Lower lobe of right lung (tissue), 2 donors: ENCODE measurements at places on chromosomes 1 and 21. TPM values are rescaled to one million over a fixed set of nuclear protein-coding genes. Genes with fewer than 3 reads are reported as not detected.

- DNase-seq: no peak
These were observed 178.9 kb upstream of the DPT start for GRCh38 chr1:168907786-168908348.

- no peak for DNase-seq
These were observed 41.0 kb downstream of the DHRS3 start for GRCh38 chr1:12577020-12577419.

- peak; percentile 84 for DNase-seq
These were observed 558 bp downstream of the PAXBP1 start for GRCh38 chr21:32770871-32771523.

DNA sequence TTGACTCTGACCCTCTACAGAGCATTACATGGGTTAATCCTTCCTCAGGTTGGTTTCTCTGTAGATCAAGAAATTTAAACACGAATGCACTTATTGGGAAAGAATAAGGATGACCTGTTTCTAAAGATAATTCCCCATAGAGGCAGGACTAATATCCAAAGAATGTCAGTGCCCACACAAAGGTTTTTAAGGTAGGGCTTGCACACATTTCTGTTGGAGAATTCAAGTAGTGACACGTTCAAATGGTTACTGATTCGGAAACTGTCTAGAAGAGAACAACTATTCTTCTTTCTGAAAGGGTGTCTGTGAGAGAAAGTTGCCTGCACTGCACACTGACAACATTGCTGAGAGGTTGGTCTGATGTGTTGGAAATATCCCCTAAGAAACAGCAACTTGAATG is 167.3 kb downstream of the ZNF326 start:
- DNase-seq: no peak

DNA sequence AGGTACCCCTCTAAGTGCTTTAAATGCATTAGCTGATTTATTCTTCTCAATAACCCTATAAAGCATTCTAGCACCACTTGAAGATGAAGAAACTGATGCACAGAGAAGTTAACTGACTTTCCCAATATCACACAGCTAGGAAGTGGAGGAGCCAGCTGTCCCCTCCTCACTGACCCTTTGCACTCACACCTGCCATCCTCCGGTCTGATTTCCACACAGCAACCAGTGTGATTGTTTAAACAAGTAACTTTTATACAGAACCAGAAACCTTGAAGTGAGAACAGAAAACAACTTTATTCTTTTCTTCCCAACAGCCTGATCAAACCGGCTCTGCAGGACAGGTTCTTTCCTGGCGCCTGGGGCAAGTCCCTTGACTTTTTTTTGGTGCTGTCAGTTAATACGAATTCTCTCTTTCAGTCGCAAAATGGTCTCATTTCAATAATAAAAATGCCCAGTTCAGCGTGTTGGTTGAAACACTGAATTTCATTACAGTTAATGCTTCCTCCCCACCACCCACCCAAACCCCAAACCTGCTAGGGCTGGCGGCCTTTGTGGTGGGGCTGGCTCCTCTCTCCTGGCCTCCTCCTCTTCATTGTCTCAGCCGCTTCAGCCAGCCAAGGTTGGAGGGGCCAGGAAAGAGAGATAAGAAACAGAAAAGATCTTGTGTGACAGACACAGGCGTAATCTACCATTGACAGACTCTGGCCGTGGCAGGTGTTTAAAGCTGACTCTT is 26.4 kb upstream of the EEIG2 start:
- peak; percentile 46 for DNase-seq

GRCh38 chr1:243523766-243524165 is 267.9 kb downstream of the SDCCAG8 start:
- DNase-seq: no peak

DNA sequence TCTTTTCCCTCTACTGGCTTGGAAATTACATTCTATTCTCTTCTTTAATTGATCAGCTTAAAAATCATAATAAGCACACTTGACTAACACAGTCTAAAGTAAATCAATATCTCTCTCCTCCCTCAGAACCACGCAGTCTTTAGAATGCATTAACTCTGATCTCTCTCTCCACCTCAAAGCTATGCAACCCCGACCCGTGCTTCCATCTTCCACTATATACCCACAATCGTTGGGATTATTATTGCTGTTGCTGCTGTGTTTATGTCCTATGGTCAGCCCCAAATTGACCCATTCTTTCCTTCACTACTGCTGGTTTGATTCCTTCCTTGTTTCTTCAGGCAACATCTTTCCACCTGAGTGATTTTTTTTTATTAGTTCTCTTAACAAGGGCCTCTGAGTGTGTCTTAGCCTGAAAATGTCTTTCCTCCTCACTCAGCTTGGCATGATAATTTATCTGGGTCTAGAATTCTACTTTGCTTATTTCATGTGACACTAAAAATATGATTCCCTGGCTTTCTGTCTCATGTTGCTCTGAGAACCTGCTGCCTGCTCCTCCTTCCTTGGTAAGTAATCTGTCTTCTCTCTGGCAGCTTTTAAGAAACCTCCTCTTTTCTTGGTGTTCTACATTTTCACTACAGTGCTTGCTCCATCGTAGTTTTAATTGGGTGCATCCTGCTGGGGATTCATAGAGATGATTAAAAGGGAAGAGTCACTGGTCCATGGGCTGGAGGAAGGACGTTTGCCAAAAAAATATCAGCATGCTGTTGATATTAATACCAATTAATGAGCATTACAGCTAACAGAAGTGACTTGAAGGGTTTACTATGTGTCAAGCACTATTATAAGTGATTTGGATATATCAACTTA is 472.2 kb downstream of the MATN1 start:
- DNase-seq: no peak

GRCh38 chr1:7253118-7253480 is 467.8 kb downstream of the CAMTA1 start:
- DNase-seq: no peak

DNA sequence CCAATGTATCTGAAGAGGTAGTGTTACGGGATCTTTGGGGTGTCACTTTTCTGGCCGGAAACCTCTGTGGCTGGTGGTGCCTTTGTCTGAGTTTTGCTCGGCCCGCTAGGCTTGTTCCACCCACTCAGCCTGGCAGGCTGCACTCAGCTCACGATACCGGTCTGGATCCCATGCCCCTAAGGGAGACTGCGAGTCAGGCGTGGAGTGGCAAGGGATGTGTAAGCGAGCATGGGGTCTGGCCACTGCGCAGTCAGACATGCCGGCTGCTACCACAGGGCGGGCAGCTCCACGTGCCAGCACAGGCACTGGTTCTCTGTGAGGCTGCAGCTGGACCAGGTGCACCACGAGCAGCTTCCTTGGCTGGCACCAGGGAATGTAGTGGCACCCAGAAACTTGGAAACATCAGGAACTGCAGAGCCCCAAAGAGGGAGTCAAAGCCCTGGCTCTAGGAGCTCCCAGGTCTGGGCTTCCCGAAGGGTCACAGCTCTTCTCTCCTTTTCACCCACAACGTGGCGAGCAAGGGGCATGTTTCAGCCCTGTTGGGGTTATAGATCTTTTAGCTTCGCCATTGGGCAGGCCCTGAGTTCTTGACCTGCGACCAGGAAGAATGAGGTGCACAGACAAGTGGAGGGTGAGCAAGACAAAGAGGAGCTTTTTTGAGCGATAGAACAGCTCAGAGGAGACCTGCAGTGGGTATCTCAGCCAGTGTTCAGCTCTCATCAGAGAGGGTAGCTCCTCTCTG is 23.8 kb upstream of the LRRC8C start:
- no peak for DNase-seq

DNA sequence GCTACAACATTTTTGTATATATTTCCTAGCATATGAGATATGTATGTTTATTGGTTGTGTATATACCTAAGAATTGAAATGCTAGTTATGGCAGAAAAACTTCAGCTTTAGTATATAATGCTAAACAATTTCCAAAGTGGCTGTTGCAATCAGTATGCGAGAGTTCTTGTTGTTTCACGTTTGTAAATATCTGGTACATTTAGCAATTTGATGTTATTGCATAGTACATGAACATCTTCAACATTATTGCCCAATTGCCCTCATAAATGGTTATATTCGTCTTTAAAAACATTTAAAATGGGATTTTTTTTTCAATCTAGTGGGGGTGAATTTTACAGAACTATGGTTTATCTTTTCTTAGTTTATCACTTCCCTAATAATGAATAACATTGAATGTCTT is 86.2 kb upstream of the HP1BP3 start:
- no peak for DNase-seq

DNA sequence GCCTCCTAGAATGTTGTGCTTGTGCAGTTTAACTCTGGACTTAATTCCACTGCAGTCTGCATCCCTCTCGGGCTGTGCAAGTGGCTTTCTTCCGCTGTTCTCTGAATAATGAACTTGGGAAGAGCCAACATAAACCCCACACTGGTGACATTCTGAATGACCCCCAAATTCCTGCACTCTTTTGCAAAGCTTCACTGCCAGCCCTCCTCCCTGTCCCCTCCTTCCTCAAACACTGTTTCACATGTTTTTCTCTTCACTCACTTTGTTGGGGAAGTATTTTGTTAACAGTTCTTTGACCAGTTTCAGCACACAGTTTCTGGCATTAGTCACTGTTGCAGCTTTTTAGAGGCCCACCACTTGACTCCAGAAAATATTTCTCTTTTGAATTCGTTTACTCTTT is 39.7 kb downstream of the GNG12 start:
- DNase-seq: no peak

DNA sequence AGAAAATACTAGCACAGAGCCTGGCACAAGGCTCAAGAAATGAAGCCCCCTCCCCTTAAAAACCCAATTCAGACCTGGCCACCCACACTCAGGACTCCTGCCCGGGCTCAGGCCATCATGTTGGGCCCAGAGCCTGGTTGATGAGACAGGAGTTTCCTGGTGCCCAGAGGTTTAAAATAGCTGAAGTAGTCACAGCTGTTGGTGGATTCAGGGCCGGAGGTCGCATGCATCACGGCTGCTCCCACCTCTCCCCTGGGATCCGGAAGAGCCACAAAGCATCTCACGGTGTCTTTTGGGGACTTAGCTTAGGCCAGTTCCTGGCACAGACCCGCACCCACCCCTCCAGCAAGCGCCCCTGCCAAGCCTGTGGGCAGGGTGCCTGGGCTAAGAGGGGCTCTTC is 2.6 kb upstream of the PADI2 start:
- no peak for DNase-seq

DNA sequence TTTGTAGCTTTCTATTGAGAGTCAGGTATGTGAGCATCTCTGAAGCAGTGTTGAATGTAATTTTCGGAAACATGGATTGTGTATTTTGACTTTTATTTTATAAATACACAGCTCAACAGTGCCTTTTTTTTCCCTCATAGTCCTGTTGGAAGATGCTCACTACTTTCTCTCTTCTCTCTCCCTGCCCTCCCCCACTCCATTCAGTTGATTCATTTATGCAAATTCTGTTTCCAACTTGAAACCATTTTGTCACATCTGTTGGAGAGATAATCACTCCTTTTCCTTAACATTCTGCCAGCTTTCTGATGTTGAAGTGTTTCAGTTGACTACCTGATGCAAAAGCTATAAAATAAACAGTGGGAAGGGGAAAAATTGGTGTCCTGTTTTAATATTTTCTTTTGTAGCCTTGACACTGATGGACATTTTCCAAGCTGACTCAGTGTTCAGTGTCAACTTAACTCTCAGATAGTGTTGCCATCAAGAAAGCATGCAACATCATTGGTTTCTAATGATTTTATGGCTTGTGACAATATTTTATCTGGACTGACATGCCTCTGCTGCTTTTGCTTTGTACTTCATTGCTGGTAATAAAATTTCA is 194.5 kb downstream of the HS2ST1 start:
- no peak for DNase-seq

DNA sequence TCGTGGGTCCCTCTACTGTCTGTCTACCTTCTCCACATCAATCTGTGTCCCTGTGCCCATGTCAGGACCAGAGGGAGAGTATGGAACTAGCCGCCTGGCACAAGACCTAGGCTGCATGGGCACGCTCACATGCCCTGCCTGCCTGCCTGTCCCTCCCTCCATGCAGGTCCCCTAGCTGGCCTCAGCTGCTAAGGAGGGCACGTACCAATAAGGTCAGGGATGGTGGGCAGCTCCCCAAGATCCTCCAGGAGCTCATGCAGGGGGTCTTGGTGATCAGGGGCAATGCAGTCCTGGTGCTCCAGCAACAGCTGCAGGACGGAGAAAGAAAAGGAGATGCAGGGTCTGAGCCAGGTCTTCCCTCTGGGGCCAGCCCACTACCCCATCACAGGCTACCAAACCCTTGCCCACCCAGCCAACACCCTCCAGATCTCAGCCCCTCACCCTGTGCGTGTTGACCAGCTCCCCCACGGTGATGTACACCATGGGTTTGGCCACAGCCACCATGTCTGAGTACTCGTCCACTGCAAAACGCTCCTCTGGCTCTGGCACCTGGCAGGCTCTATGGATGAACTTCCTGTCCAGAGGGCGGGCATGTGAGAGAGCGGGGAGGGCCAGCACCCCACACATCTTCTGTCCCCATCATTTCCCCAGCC is 33.1 kb upstream of the MEF2D start:
- no peak for DNase-seq

DNA sequence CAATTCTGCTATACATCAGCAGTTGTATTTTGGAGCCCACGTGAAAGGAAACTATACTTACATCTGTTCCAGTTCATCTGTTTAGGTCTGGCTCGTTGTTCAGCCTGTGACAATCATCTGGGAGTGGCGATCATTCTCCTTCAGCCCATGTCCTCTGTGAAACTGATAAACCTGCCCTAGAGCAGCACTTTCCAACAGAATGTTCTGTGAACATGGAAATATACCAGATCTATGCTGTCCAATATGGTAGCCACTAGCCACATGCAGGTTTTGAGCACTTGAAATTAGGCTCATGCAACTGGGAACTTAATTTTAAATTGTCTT is 24.5 kb upstream of the COQ8A start:
- no peak for DNase-seq

DNA sequence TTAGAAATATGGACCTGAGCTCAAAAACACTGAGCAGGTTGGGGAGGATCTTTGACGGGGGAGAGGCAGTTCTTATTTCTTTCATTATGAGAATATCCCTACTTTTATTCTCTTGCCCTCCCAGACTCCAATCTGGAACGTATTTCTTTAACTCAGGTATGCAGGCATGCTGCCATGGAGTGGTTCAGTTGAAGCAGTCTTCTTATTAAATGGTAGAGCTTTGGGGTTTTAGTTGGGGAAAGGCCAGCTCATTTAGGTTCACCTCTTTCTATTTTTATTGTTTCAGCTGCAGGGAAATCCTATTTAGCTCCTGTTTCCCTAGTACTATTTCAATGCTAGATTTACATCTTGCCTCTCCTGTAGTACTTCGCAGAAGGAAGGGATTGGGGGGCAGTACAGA is 198.9 kb downstream of the TTLL7 start:
- no peak for DNase-seq

Gene OR2T33
- not detected for total RNA-seq

Gene LORICRIN
- total RNA-seq: not detected

Gene F5
- total RNA-seq: 4.2 TPM

Gene KIRREL1
- 26.9 TPM for total RNA-seq

Gene TFAP2E
- total RNA-seq: 2.2 TPM

Gene ANGPTL1
- total RNA-seq: 12.3 TPM

Gene SMIM1
- 8.5 TPM for total RNA-seq

Gene AHCYL1
- 83.9 TPM for total RNA-seq

Gene F13B
- not detected for total RNA-seq
